ENCODE measurements at places on chromosomes 3 and 15. TPM values are rescaled to one million over a fixed set of nuclear protein-coding genes. Genes with fewer than 3 reads are reported as not detected.

SNTN gene
- polyA plus RNA-seq, result not detected

FHIT gene
- polyA plus RNA-seq, result 5.2 TPM

PROK2 gene
- 4.7 TPM for polyA plus RNA-seq

UMPS gene
- polyA plus RNA-seq, result 11.2 TPM

PML gene
- polyA plus RNA-seq, result 17.5 TPM

TLR9 gene
- not detected for polyA plus RNA-seq

DNA sequence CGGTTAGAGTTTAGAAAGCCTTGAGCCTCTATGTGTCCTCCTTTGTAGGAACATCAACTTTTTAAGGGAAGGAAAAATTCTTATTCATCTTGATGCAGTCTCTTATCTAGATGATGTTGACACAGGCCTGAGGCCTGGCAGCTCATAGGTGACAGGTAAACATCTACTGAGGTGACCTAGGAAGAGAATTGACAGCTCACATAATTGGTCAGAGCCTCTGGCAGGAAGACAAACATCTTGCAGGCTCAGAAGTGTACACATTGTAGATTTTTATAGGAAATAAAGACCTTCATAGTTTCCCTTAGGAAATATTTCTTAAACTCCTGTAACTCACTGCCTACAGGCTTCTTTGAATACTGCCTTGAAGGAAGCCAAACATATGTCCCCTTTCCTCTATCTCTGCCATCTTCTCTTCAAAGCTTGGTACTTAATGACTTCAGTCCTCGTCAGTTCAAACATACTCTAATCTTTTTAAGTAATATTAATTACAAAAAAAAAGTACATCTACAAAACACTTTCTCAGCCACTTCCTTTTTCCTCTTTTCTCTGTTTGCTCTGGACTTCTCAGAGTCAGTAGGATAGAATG, 341.3 kb downstream of the TBL1XR1 start:
- no peak overlapping the region for H3K4me3 ChIP-seq
- no peaks in the 10 kb centered on the region for H3K27me3 ChIP-seq
- DNase-seq, result no peak
- H3K4me1 ChIP-seq, result no peaks in the 10 kb centered on the region

DNA sequence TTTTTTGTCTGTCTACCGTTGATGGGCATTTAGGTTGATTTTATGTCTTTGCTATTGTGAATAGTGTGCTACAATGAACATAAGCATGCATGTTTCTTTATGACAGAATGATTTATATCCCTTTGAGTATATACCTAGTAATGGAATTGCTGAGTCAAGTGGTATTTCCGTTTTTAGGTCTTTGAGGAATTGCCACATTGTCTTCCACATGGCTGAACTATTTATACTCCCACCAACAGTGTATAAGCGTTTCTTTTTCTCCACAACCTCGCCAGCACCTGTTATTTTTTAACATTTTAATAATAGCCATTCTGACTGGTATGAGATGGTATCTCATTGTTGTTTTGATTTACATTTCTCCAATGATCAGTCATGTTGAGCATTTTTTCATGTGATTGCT, 89.6 kb upstream of the GALNT15 start:
- no peak overlapping the region for H3K27ac ChIP-seq
- DNase-seq, result no peak
- H3K4me3 ChIP-seq, result no peak overlapping the region
- H3K36me3 ChIP-seq, result no peaks in the 10 kb centered on the region
- H3K27me3 ChIP-seq, result peaks cover 6% of the 10 kb centered on the region

- no peak overlapping the region for H3K27ac ChIP-seq
- H3K4me3 ChIP-seq, result no peak overlapping the region
- H3K27me3 ChIP-seq, result no peaks in the 10 kb centered on the region
- no peak for DNase-seq
- peaks cover 26% of the 10 kb centered on the region for H3K36me3 ChIP-seq
- peaks cover 24% of the 10 kb centered on the region for H3K4me1 ChIP-seq
Observed at GRCh38 chr3:69108811-69109210, 13.6 kb downstream of the LMOD3 start.

DNA sequence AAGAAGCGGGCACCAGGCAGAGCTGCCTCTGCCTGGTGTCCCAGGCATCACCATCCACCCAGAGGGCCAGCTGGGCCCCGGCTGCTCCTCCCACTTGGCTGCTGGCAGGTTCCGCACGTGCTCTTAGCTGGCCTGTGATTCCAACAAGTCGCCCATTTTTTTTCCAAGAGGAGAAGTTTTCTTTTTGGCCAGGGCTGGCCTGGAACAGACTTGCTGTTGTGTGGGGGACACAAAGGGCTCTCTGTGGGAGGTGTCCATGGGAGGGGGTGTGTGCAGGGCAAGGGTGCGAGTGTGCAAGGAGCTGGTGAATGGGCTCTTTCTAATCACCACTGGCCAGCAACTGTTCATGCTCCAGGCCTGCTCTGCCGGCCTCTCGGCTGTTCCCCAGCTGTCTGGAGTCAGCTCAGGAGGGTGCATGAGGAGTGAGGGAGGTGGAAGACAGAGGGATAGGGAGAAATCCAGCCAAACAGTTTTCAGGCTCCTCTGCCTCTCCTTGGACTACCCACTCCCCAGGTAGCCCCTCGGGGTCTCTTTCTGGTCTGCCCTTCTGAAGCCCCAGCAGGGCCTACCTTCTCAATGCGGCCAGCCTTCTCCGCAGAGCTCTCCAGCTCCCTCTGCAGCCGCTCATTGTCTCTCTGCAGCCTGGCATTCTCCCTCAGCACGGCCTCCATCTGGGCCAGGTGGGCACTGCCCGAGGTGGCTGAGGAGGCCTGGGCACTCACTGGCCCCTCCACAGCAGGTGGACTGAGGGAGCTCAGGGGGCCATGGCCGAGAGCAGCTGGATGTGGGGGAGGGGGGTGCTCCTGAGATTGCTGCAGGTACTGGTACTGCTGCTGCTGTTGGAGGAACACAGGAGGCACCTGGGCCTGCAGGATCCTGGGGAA, 7.1 kb downstream of the AMOTL2 start:
- peak; percentile 67 for DNase-seq
- H3K4me3 ChIP-seq, result no peak overlapping the region
- H3K27me3 ChIP-seq, result no peaks in the 10 kb centered on the region
- peaks cover 100% of the 10 kb centered on the region for H3K4me1 ChIP-seq

DNA sequence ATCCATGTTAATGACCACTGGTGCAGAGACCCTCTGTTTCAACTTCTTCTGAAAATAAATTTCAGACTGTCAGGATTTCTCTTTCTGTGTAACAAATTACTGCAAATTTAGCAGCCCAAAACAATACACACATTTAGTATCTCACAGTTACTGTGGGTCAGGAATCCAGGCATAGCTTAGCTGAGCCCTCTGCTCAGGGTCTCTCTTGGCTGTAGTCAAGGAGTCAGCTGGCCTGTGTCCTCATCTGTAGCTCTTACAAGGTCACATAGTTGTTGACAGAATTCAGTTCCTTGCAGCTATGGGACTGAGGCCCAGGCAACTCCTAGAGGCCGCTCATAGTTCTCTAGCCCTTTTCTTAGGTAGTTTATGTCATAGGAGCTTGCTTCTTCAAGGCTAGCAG, 51.9 kb downstream of the NKIRAS1 start:
- H3K27ac ChIP-seq, result peak overlapping the region; percentile 7
- H3K27me3 ChIP-seq, result no peaks in the 10 kb centered on the region
- no peak overlapping the region for H3K4me3 ChIP-seq
- no peaks in the 10 kb centered on the region for H3K36me3 ChIP-seq
- no peak for DNase-seq
- H3K4me1 ChIP-seq, result peaks cover 23% of the 10 kb centered on the region

DNA sequence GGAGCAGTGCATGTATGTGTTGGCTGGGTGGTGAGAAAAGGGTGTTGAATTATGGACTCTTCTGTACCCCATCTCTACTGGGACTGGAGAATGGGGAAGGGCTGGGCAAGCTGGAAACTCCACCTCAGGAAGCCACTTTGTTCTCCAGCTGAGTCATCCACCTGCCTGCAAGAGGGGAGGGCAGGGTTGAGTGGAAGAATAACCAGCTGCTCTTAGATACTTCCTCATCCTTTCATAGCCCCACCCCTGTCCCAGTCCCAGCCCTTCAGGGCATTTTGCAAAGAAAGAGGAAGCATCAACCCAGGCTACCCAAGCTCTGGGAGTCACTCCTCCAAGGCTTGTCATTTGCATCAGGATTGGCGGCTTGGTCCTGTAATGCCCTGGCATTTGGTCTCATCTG, 33.1 kb downstream of the RAB11A start:
- H3K4me3 ChIP-seq, result no peak overlapping the region
- peaks cover 46% of the 10 kb centered on the region for H3K4me1 ChIP-seq
- H3K27me3 ChIP-seq, result no peaks in the 10 kb centered on the region

DNA sequence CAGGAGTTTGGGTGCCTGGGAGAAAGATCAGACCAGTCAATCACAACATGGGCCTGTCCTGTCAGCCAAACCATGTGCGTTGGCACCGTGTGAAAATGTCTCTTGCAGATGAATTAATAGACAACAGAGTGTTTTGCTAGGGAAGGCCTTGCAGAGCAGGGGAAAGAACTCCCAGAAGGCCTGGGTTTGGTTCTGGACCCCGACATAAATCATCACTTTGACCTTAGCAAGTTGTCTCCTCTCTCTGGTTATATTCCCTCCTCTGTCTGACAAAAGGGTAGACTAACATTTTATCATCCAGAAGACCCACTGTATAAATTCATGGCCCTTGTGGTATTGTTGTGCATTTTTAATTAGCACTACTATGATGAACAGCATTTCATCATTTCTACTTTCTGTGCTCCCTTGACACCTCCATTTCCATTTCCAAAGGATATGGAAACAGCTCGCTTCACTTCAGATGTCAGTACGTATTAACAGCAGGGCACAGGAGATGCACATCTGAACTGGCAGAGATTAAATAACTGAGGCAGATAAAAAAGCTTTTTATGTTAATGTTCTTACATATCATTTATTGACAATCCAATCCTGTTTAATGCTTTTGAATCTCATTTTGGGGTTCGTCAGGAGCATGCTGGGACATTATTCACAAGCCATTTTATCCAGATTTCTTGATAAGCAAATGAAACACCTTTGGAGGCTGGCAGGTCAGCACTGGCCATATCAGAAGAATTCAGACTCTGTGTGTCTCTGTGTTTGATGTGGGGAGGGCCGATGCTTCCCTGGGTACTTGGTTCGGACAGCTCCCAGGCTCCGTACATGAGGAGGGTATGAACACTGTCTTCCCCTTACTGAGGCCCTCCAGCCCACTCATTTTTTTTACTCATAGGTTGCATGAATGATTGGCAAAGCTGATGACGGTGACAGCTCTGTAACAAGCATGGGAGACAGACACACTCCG, 28.2 kb upstream of the IL12A start:
- no peak for DNase-seq
- no peak overlapping the region for H3K27ac ChIP-seq
- H3K4me1 ChIP-seq, result no peaks in the 10 kb centered on the region
- H3K4me3 ChIP-seq, result no peak overlapping the region

- H3K36me3 ChIP-seq, result no peaks in the 10 kb centered on the region
- no peak overlapping the region for H3K27ac ChIP-seq
- no peak overlapping the region for H3K4me3 ChIP-seq
- DNase-seq, result no peak
Observed at GRCh38 chr15:59940456-59940855, 63.7 kb upstream of the FOXB1 start.

DNA sequence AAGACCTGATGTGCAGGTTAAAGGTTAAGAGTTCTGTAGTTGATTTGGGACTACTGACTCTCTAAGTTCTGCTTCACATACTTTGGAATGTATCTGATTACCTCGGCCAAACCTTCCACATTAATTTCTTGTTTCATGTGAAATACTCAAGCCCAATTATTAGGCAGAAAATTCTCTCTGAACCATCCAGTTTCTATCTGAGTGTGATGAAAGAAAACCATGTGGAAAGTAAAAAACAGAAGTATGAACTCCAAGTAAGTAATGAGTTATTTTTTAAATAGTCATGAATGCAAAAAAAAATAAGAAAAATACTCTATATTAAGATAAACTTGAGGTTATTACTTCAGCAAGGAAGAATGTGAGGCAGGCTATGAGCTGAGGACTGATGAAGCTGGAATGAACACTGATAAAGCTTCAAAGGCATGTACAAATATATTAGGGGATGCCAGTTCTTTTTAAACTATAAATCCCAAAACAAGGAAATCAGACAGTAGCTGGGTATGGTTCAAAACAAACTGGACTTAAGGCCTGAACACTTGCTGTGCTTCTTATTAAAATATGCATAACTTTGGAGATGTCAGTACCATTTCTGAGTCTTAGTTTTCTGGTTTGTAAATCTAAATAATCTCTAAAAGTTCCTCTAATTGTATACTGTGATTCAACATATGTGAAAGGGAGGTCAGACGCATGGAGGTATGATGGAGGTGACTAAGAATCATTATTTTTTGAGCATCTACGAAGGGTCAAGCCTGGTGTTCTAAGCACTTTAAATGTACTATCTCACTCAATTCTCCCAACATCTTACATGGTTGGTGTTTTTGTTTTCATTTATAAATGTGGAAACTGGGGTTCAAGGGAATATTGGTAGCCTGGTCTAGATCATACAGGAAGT, 59.6 kb downstream of the COL6A6 start:
- no peak for DNase-seq
- no peak overlapping the region for H3K4me3 ChIP-seq
- no peaks in the 10 kb centered on the region for H3K4me1 ChIP-seq
- no peaks in the 10 kb centered on the region for H3K27me3 ChIP-seq
- H3K36me3 ChIP-seq, result no peaks in the 10 kb centered on the region
- H3K27ac ChIP-seq, result no peak overlapping the region

DNA sequence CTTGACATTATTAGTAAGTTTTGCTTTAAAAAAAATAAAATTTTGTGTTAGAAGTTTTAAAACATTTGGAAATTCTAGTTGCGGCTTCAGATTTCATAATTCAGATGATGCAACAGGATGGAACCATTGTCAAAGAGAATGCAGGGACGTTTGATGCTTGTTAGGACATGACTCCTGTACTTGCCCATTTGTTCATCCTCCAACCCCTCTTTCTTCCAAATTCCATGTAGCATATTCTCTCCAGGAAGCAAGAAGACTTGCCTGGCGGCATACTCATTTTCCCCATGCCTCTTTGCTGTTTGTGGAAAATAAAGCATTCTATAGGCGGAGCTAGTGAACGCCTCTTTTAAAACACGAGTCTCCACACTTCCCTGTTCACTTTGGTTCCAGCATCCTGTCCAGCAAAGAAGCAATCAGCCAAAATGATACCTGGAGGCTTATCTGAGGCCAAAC, at the start of gene CSTA:
Gene CSTA, plus strand, starts transcription at position 378 of the 453 bp plus-strand sequence. Its CDS starts 45 bp downstream, at position 423.
- H3K27me3 ChIP-seq, result no peaks in the 10 kb centered on the region
- no peaks in the 10 kb centered on the region for H3K36me3 ChIP-seq
